Activated naive CD4-positive, alpha-beta T cell treated with anti-CD3 and anti-CD28 coated beads, Interleukin-2, amount 10 ng/mL, durations not matched to agents 7 days and 5 days (primary cell): ENCODE measurements at places on chromosomes 3 and 15.

DNA sequence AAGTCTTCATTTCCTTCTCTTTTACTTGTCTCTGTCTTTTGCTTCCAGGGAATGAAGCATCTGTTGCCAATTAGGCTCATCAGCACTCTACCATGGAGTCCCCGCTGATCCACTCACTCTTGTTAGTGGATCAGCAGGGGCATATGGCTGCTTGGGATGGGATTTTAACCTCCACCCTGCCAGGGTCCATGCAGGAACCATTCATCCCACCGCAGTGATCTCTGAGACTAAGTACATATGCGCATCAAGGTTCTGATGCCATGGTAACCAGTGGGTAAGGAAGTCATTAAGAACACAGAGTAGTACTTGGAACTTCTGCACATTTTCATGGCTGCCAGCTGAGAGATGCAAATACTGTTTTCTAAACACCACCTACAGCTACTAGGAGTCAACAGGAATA is 374.0 kb upstream of the ALCAM start:
- no peak for DNase-seq

DNA sequence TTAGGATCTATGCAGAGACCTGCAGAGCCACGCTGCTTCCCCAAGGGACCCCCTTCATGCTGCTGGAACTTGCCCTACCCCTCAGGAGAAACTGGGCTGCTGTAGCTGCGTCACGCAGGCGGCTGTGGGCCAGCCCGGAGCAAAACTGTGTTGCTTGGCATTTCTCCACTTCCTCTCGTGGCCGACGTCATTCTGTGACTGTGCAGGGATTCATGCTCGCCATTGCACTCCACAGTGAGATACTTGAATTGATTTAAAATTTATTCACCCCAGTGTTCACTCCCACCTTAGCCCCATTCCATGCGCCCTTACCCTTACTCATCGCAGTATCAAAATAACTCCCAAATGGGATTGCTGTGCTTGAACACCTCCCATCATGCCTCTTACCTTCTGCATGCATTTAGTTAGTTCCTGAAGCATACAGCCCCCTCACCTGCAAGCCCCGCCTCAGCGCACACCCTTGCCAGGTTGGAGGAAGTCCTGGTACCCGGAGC is 45.7 kb downstream of the TMEM44 start:
- no peak for DNase-seq

DNA sequence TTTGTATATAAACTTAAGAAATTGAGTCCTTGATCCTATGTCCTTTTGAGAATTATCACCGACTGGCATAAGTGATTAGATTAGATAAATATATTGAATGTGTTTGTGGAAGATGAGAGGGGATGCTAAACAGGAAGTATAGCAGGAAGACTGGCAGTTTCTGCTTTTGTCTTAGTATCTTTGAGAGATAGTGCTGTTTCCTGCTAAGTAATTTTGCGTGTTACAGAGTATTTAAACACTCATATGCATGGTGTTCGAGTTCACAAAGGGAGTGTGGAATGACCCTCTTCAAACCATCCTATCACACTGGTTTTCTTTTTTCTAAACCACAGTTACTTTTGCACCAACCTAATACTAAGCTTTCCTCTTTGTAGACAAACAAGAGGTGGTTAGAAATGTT is 106.0 kb downstream of the KLHL25 start:
- DNase-seq: no peak

GRCh38 chr15:59444980-59445545 is 7.1 kb downstream of the FAM81A start:
- DNase-seq: no peak

- no peak for DNase-seq
These were observed 143.4 kb downstream of the CLSTN2 start for GRCh38 chr3:140078343-140078742.

DNA sequence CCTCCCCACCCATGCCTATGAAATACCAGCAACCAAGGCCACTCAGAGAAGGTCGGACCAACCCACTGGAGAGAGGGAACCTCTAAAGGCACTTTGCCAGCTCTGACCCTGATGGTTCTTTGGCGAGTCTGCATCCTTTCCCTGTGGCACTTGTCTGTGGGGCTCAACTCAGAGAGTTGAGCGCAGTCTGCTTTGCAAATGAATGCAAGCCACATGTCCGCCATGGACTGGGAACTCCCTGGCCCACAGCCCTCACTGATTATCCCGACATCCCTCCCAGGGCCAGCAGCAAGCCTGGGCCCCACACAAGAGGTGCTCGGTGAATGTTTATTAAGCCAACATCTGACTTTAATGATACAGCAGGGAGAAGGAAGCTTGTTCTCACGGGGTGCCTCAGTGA is 55.5 kb upstream of the HES1 start:
- DNase-seq: no peak

- DNase-seq: peak; percentile 91
These were observed 55.3 kb downstream of the CCDC33 start for GRCh38 chr15:74291101-74292071.
